ENCODE measurements at places on chromosomes 2 and 18.

GRCh38 chr2:128320906-128321771 is 2.5 kb upstream of the HS6ST1 start:
- DNase-seq = peak; percentile 64

GRCh38 chr2:122988395-122989221 is 1036.5 kb upstream of the CNTNAP5 start:
- DNase-seq = no peak

DNA sequence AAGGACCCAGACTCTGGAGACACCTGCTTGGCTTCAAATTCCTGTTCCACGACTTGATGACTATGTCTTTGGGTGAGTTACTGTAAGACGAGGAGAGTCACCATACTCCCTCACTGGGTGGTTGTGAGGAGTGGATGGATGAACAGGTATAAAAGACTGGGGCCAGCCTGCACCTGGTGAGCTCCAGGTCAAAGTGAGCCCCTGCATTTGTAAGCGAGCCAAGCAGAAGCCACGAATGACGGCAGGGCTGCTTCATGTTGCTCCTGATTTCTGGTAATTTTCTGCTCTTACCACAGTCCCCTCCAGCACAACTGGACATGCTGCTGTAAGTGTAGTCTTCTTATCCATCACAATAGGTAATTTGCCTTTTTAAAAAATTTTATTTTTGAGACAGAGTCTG is 86.6 kb downstream of the POLR1A start:
- no peak for DNase-seq

DNA sequence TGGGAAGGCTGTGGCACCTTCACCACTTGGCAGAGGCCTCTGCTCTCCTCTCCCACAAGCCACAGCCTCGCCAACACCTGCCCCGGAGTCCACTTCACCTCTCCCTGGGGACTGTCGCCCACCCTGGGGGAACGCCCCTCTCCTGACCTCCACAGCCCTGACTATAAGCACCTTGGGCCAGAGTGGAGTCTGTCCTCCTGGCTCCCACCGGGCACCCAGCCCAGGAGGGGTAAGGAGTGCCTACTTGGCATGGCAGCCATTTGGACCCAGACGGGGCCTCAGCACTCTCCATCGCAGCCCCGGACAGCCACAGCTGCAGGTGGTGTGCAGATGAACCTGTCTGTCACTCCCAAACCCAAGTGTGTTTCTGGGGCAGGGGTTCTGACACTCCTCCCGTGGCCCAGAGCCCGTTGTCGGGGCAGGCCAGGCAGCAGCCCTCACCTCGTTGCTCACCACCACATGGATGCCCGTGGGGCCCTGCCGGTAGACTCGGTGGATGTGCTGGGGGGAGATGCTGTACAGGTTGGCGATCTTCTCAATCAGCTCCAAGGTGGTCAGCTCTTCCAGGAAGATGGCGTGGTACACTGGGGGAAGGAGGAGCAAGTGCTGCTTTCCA is 53.5 kb downstream of the TFCP2L1 start:
- DNase-seq = no peak

DNA sequence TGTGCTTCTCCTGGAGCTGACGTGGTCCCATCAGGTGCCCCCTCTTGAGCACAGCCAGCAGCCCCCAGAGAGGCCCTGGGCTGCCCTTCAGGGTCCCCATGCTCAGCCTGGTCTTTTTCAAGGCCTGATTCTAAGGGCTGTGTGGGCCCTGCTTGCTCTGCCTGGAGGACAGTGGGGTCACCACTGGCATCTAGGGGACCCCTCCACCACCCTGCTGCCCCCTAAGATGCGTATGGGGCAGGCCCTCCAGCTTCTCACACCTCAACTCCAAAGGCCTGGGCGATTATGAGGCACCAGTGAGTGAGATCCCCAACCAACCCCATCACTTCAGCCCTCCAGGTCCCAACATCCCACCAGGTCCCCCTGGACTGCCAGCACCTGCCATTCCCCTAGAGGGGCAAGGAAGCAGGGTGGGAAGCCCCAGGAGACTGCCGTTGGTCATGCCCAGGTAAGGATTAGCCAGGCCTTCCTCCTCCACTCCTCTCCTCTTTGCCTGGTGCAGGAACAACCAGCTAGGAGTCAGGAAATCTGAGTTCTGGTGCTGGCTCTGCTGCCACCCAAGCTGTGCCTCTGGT is 114.4 kb downstream of the SMAD7 start:
- no peak for DNase-seq

DNA sequence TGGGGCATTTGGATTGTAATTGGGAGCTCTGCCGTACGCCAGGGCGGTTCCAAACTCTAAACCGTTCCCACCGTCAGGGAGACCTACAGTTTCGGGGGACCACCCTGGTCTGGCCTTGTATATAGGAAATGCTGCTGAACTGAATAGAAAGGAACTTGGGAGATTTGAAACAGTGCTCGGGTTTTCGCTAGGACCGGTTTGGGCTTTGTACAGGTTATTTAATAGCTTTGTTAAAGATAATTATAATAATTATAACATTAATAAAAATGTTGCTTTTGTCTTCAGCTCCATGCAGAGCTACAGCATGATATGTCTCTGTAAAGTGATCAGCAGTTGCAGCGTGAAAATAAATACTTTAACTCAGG is 2.4 kb downstream of the SP5 start:
- DNase-seq = no peak

- DNase-seq = peak; percentile 76
Observed at GRCh38 chr18:60372596-60372995, at the start of gene MC4R. TSS of gene MC4R (minus strand) at chr18:60372775. CDS start at chr18:60372349, 426 bp downstream.

GRCh38 chr2:177334940-177335543 is 57.5 kb upstream of the AGPS start:
- peak; percentile 69 for DNase-seq

DNA sequence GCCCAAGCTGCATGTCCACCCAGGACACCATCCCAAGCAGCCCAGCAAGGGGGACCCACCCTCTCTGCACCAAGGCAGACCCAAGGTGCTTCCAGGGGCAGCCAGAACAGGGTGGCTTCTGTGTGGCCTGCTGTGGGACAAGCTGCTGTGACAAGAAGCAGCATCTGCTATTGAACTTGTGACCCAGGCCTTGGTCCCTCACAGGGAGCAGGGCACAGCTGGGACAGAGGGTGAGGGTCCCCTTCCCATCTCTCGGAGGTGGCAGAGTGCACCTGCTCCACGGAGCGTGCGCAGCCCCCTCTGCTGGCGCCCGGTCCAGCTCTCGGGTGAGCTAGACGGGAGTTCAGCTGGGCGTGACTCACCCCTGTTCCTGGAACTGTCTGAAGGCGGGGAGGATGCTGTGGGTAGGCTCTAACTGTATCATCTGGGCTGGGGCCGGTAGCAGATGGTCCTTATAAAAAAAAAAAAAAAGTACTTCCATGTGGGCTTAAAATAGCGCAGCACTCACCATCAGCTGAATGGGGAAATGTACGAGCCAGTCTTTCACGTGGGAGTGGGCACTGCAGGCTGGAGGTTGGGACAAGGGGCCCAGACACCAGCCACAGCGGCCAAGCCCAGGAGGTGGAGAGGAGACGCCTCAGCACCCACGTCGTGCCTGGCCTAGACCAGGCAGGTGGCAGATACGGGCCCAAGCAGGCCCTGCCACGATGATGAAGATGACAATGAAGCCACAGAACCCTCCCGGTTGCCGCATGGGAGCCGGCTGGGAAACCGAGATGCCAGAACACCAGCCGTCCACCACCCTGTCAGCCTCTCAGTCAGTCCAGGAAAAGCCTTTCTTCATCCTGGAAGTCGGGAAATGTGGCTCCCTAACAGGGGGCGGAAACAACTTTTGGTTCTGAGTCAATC is 136.8 kb upstream of the ID2 start:
- DNase-seq = peak; percentile 72

- no peak for DNase-seq
Observed at GRCh38 chr18:55337908-55338521, 250.0 kb downstream of the TCF4 start.

- DNase-seq = no peak
Observed at GRCh38 chr2:65551528-65551927, 119.1 kb upstream of the SPRED2 start.

DNA sequence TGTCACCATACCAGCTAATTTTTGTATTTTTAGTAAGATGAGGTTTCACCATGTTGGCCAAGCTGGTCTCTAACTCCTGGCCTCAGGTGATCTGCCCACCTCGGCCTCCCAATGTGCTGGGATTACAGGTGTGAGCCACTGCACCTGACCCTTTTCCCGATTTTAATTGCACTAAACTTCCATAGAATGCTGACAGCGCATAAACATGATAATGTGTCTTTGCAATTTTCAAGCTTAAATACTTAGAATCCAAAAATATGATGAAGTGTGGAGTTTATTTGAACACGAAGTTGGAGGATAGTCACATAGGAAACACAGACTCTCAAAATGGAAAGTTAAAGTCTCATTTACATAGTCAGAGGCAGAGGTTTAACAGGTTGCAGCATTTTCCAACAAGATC is 138.6 kb downstream of the TPO start:
- no peak for DNase-seq

GRCh38 chr2:139201516-139201915 is 421.3 kb upstream of the NXPH2 start:
- no peak for DNase-seq

- DNase-seq = no peak
Observed at GRCh38 chr2:161484061-161484460, 68.0 kb downstream of the TBR1 start.

DNA sequence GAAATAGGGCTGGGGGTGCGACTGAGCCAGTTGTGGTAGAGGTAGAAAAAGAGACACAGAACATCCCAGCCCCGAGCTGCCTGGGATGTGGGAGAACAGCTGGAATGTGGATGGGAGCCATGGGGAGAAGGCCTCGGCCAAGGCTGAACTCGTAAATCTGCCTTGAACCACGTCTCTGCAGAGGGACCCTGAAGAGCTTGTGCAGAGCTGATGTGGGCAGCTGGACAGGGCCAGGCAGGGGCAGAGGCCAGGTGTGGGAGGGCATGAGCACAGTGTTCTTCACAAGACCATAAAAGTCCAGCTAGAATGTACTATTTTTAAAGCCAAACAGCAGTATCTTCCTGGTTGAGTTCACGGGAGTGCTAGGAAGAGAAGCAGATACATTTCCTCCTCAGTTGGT is 5.7 kb downstream of the TCF23 start:
- DNase-seq = no peak

DNA sequence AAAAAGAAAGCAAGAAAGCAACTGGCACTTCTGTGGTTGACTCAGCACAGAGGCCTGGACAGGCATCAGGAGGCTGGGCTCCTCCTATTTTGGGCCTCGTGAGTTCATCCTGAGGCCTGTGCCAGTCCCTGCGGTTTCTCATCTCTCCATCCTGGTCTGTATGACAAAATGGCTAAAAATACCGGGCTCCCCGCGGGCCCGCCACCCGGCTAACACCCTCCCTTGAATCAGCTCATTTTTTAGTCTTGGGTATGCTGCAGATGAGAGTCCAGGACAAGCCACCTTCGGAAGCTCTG is 62.3 kb upstream of the YWHAQ start:
- no peak for DNase-seq

GRCh38 chr2:112577756-112578155 is 6.7 kb upstream of the CHCHD5 start:
- peak; percentile 42 for DNase-seq

DNA sequence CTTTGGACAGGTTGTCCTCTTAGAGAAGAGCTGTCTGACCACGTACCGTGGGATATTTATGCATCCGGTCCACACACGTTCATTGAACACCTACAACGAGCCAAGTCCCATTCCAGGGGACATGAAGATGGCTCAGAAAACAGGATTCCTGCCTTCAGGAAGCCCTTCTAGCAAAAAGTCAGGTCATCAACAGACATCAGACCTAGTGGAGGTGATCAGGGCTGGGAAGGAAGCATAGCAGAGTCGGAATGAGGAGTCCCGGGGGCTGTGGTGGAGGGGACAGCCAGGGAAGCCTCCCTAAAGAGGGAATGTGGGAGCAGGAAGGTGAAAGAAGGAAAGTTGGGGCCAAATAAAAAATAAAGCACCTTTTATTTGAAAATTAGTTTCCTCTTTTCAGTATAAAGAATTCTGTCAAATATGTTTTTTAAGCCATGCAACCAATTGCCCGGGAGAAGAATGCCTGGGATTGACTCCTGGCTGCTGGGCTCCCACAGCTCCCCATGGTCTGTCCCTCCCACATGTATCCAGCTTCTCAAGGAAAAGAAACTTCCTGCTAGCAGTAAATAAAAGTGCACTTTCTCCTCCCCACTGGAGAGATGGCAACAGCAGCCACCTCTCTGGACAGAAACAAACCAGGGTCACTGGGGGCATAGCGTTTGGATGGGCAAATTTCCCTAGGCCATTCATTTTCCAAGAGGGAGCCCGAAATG is 144.8 kb downstream of the SMAD7 start:
- no peak for DNase-seq
